ENCODE measurements at places on chromosomes 4 and X.

GRCh38 chrX:80173261-80173660, 158.7 kb downstream of the TBX22 start:
- DNase-seq, result no peak

- DNase-seq, result no peak
Observed at GRCh38 chr4:56782019-56782418, 39.5 kb downstream of the SPINK2 start.

DNA sequence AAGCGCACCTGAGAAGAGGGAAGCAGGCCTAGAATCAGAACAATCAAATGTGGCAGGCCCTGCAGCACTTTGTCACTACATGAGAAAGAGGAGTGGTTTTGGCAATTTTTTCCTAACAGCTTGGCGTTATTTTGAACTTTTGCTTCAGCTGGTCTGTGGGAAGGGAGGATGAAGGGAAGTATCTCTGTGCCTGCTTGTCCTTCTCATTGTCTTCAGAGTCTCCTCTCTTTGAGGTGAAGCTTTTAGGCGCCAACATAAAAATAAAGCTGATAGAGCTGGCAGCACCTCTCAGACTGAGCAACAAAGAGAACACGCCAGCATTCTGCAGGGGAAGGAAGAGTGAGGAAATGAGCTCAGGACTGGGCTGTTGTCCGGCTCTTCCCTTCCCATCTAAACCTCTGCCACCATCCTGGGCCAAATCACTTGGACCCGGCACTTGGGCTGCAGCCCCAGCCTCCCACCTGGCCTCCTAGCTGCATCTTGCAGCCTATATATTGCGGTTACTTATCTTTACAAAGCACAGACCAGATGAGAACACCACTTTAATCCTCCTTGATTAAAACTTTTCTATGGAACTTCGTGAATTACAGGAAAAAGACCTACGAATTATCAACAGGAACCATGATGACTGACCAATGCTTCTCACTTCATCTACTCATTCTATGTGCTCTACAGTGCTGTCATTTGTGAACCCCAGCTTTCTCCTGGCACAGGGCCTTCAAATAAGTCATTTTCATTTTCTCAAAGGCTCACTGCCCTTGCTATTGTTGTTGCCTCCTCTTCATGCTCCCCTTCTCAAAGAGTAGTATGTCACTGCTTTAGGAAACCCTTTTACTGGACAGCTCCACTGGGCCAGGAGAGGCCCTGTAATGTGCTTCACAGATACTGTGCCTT, 476.4 kb upstream of the HS3ST1 start:
- no peak for DNase-seq

DNA sequence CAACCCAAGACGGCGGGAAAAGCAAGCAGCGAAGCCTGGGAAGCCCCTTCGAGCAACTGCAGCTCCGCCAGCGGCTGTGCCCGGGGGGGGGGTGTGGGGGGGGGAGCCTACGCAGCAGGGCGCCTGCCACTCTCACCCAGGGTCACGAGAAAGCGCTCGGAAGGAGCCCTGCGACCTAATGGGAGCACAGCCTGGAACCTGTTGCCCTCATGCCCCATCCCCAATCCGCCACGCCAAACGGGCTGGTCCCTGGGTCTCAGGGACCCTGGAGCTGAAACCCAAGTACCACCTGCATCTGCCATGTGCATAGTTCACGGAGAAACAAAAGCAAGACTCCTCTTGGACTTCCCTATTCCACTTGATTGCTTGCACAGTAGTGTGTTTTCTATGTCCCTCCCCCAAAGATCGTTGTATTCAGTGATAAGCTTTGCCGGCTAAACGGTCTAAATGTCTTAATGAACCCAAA, 359 bp upstream of the GAB3 start:
- DNase-seq, result no peak

DNA sequence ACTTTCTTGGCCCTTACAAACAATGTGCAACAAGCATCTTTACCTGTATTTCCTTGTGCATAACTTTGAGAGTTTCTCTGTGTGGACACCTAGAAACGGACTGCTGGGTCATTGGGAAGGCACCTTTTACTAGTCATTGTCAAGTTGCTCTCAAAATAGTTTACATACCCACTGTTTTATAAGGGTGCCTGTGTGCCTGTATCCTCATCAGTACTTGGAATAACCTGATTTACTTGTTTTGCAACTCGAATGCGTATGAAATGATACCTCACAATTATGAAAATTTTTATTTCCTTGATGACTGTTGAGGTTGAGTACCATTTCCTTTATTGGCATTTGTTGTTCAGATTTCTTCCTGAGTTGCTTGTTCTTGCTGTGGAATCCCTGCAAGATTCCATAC, 150.8 kb downstream of the STIM2 start:
- DNase-seq, result no peak

DNA sequence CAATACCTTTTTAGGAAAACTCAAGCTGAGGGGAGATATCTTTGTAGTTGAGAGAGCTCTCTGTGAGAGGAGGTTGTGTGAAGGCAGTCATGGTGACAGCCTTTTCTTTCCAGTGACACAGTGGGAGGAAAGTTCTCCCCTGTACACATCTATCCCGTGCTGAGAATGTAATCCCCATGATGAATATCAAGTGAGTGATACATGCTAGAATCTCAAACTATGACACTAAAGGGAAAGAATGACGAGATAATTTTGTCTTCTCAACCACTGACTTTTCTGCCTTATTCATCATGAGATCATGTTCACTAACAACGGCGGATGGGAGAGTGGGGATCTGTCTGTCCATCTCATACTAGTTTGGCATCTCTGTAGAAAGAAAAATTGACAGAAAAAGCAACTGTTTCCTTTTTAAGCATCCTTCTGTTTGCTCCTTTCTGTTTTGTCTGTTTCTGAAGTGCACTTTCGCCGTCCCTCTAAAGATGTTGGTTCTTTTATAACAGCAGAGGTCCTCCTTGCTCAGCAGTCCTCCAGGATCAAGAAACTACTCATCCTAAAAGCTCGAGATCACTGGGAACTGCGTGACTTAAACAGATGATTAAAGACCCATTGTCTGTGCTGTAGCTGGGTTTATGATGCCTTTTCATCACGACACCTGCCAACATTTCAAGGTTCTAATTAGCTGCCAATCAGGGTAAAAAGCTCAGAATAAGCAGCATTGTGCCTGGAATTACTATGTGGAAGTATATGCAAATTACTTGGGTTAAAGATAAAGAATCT, 137.6 kb downstream of the DCK start:
- DNase-seq, result no peak

DNA sequence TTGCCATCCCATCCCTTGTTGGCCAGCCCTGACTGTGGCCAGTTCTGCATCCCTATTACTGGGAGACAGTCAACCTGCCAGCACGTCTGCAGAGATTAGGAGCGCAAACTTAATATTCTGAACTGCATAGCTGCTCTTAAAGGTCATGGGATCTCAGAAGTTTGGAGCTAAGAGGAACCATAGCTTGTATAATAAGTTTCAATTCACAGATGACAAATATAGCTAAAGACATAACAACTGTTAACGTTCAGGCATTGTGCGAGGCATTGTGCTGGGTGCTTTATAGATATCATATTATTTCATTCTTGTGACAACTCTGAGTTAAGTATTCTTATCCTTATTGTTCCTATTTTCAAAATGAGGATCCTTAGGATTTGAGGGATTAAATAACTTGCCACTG, 3.7 kb downstream of the SCARB2 start:
- DNase-seq, result no peak

DNA sequence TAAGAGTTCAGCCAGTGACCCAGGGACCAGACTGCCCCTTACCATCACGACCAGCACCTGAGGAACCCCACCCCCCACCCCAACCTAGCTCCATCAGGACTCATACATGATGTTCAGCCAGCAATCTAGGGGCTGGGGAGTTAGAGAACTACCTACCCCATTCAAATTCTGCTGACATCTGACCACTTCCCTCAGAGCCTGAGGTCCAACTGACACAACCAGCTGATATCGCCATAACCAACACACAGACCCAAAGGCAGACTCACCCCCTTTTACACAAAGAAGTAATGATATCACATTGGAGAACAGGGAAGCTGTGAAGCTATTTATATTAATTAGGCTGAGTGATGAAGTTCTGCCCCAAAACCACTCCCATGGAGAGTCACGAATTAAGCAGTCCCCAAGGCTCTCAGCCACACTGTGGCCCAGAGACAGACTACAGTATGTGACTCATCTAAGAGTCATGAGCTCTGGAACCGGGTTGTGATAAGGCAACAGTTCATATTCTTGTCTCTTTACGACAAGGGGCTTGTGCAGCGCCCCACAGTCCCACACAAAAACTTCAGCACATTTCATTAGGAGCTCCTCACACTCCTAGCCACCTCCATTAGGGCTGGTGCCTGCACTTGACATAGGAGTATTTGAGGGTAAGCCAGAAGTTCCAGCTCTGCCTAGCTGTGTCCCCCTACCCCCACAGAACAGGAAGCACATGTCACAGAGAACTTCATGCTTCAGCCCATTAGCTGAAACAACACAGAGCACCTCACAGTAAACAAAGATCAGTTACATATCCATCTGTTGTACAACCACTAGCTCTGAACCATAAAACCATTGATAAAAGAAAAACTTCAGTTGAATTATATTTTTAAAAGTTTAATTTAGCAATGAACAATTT, 184.7 kb upstream of the ZCCHC13 start:
- DNase-seq, result no peak

Measured in activated CD4-positive, CD25-positive, alpha-beta regulatory T cell (primary cell).